ENCODE measurements at places on chromosomes 7 and 10. TPM values are rescaled to one million over a fixed set of nuclear protein-coding genes. Genes with fewer than 3 reads are reported as not detected.

GRCh38 chr10:67241451-67241850, 315.6 kb downstream of the LRRTM3 start:
- no peak for DNase-seq

GRCh38 chr7:6656413-6656812, 19.3 kb downstream of the ZNF316 start:
- DNase-seq, result no peak

- DNase-seq, result no peak
These were observed 36.2 kb upstream of the R3HCC1L start for GRCh38 chr10:98098247-98098646.

- DNase-seq, result no peak
These were observed 337 bp downstream of the TRIL start for GRCh38 chr7:28957751-28958234.

DNA sequence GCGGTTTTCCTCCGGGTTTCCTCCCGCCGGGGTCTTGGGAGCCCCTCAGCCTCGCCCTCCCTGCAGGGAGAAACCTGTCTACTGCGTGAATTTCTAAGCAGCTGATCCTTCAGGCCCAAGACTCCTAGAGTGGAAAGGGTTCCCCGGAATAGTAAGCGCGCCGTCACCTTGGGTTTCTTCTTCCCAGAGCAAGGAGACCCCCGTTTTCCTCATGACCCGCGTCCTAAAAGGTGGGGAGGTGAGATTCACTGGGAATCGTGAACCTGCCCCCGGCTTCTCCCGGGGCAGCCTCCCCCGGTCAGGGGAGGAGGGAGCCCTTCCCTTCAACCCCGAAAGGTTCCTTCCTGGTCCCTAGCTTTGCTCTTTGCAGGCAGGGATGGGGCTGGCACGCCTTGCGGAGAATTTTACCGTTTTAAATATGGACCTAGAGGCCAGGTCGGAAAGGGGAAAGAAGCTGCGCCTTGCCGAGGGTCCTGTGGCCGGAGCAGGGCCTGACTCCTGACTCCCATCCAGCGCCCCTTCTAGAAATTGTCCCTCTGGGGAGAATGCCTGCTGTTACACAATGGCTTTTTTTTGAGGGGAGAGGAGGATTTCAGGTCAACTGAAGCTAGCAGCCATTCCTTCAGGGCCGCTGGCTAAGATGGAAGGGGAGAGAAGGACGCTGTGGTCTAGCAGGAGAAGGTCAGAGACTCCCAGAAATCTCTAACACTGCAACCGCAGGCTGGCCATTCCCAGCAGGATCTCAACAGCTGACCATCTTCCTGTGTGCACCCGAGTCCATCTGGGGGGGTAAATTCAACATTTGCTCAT, 11.6 kb upstream of the MNX1 start:
- DNase-seq, result no peak

GRCh38 chr10:8586504-8586903, 532.0 kb downstream of the GATA3 start:
- DNase-seq, result no peak

Gene AKR1C2
- 3.8 TPM for total RNA-seq

Gene PALS2
- total RNA-seq, result 35.8 TPM

Gene PIK3CG
- not detected for total RNA-seq

Gene PTPRN2
- total RNA-seq, result 32.2 TPM

All from neural crest cell (in vitro differentiated cells).